Left lobe of liver (tissue), 2 donors: ENCODE measurements at places on chromosomes 4 and X. TPM values are rescaled to one million over a fixed set of nuclear protein-coding genes. Genes with fewer than 3 reads are reported as not detected.

The TIGD4 gene
- total RNA-seq, result 0.08 TPM

The SMIM31 gene
- not detected for total RNA-seq

The ZNF732 gene
- total RNA-seq, result not detected

The FRG2 gene
- not detected for total RNA-seq

The XIAP gene
- total RNA-seq, result 26.8 TPM

The HS6ST2 gene
- not detected for total RNA-seq

The CFAP99 gene
- total RNA-seq, result 1.3 TPM

The GAGE12F gene
- 0.63 TPM for total RNA-seq

The MAP3K15 gene
- total RNA-seq, result 0.08 TPM

The REELD1 gene
- 0.50 TPM for total RNA-seq

The PRRG3 gene
- 0.38 TPM for total RNA-seq

The POU4F2 gene
- not detected for total RNA-seq
